ENCODE measurements at places on chromosomes 1 and 21. TPM values are rescaled to one million over a fixed set of nuclear protein-coding genes. Genes with fewer than 3 reads are reported as not detected.

CACHD1 gene
- 0.35 TPM for total RNA-seq

TRAF5 gene
- total RNA-seq, result 33.7 TPM

ATP6V1G3 gene
- not detected for total RNA-seq

LCE3B gene
- total RNA-seq, result not detected

TDRD5 gene
- total RNA-seq, result not detected

MYCL gene
- total RNA-seq, result 0.24 TPM

RIPPLY3 gene
- not detected for total RNA-seq

PROK1 gene
- not detected for total RNA-seq

Data from CD8-positive, alpha-beta memory T cell (primary cell).